Cortex of kidney (tissue), 1 donor: ENCODE measurements at places on chromosomes 4 and X.

GRCh38 chr4:13432453-13432852, 51.7 kb downstream of the RAB28 start:
- no peak for DNase-seq

DNA sequence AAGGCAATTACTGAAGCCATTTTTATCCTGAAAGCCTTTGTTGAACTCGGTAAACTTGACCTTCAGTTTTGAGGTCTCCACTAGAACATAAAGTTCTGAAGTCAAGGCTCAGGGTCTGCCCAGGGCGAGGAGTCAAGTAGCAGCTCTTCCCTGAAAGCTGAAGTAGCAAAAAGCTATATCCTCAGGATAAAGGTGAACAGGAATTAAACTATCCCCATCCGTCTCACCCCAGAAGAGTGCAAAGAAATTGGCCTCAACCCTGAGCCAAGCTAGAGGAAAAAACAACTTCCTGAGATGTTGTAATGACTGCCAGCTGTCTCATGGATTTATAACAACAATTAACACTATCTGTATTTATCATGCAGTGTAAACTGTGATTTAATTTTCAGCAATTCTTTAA, 590.8 kb downstream of the SPRY1 start:
- no peak for DNase-seq

DNA sequence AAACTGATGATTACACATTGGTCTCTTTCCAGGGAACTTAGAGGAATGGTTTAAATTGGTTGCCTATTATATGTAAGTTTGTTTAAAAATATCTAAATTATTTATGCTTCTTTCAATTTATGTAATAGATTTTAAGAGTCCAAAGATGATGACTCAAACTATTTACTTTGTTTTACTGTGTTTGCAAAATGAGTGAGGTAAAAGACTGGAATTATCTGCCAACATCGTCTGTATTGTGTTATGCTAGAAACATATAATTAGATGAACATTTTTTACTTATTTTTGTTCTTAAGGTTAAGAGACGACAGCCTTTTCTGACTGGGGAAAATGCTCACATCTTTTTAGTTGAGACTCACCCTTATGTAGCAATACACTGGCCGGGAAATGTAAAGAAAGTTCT, 51.1 kb upstream of the SYTL5 start:
- no peak for DNase-seq

DNA sequence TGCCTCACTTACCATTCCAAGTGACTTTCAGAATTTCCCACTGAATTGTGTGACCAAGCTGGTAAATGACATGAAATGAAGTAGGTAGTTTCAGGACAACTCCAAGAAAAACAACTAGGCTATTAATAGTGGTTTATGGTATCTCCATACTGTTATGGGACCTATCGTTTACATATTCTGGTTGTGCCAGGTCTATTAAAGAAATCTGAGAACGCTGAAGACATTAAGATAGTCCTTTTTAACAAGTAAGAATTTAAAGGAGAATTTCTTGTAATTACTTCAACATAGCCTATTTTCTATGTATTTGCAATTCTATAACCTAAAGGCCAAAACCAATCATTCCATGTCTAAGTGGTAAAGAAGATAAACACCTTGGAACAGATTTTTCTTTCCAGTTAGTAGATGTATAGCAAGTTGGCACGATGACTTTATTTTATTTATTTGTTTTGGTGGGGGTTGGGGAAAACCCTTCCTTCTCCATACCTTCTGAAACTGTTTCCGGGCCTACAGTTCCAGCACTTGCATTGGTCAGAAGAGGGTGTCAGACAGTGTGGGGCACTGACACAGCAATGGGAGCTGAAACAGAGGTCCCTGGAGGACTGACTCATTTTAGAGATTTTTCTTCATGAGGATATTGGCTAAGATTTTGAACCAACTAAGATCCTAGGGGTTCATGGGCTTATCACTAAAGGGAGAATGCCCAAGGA, 7.6 kb upstream of the DCLK2 start:
- DNase-seq = no peak

- DNase-seq = no peak
Observed at GRCh38 chr4:173440888-173441287, 42.0 kb upstream of the SCRG1 start.

DNA sequence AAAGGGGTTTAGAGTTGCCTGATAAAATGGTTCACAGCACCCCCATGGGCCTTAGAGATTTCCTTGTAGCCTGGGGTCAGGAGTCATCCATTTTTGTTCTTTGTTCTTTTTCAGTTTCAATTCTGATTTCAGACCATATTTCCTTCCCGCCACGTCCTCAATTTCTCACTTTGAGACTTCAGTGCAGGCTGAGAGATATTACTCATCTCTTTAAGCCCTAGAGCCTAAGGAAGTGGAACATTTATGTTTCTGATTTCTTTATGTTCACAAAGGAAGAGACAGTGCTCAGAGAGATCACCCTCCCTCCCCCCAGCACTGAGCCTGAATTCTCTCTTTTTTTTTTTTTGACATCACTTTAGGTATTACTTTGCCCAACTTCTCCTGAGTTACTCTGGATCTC, 56.3 kb downstream of the MSN start:
- no peak for DNase-seq

- no peak for DNase-seq
Observed at GRCh38 chr4:121822796-121823504, 733 bp downstream of the CCNA2 start.

- DNase-seq = no peak
Observed at GRCh38 chr4:143587703-143588102, 74.2 kb downstream of the SMARCA5 start.

GRCh38 chrX:45007598-45007997, 134.6 kb downstream of the KDM6A start:
- DNase-seq = no peak

DNA sequence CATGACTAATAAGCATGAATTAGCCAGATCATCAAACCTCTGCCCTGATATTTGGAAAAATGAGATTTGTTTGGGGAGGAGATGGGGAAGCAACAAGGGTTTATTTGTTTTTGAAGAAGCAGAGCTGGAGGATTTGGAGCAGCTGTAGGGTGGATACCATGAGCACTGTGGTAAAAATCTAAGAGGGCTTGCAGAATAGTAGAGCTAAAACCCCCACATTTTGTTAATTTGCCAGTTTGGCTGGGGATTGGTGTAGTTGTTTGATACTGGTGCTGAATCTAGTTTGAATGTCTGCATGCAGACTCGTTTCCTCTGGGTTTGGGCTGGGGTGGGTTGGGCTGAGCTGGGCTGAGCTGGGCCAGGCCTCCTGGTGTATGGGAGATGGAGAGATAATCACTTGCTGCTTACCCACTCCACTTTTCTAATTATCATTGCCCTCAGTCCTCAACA, 43.7 kb downstream of the SMAD1 start:
- no peak for DNase-seq

DNA sequence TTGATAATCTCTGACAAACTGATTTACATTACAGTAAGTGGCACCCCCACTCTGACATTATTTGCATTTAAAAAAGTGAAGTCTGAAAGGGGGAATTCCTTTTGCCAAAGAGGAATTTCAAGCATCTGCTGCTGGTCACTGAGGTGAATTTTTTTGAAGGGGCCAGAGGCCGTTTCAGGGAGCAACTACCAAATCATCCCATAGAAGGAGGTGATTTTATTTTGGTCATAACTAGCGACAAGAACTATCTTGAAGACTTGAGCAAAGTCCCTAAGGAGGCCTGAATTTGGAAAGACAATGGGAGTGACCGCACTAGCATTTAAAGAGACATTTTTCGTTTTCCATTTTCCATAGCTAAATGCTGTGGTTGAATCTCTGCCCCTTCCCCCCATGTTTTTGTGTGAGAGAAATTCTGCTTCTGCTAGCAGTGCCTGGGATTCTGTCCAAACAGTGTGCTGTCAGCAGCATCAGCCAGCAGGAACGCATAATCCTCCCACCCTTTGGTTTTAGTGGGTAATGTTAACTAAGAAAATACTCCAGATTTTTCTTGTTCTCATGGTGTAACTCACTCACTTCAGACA, 110.1 kb upstream of the MED14 start:
- no peak for DNase-seq
